ENCODE measurements at places on chromosomes 2 and 18. TPM values are rescaled to one million over a fixed set of nuclear protein-coding genes. Genes with fewer than 3 reads are reported as not detected.

The C1GALT1C1L gene
- polyA plus RNA-seq = 0.51 TPM

The ATP8B1 gene
- 59.8 TPM for polyA plus RNA-seq

- DNase-seq = no peak
Measured at GRCh38 chr2:191799526-191799925, 47.4 kb downstream of the CAVIN2 start.

DNA sequence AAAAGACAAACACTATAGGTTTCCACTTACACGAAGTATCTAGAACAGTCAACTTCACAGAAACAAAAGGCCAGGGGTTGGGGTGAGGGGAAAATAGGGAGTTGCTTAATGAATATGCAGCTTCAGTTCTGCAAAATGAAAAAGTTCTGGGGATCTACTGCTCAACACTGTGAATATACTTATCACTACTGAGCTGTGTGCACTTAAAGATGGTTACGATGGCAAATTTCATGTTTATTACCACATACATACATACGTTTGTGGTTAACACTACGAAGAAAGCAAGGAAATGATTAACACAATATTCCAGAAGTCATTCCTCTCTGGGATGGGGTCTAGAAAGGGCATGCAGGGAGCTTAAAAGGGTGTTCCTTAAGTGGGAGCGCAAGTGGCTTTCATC lies 19.3 kb downstream of the MBOAT2 start:
- DNase-seq = no peak
